ENCODE measurements at places on chromosomes 4 and X.

DNA sequence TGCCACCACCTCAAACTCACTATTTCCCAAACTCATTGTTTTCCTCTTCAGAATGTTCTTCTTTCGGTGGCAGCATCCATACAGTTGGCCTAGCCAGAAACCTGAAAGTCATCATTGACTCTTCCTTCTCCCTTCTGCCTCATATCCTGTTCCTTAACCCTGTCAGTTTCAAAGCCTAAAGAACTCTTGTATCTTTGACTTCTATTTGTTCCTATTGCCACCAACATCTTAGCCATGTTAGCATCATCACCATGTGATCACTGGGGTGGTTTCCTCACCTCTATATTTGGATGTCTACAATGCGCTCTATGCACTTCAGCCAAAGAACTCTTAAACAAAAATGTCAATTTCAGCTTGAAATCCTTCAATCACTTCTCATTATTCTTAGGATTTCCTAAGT, 29.0 kb downstream of the DDX60L start:
- DNase-seq, result no peak

- DNase-seq, result no peak
Measured at GRCh38 chr4:81682492-81682891, 210.8 kb upstream of the RASGEF1B start.

GRCh38 chr4:173534434-173534833, 4.4 kb upstream of the HAND2 start:
- no peak for DNase-seq

DNA sequence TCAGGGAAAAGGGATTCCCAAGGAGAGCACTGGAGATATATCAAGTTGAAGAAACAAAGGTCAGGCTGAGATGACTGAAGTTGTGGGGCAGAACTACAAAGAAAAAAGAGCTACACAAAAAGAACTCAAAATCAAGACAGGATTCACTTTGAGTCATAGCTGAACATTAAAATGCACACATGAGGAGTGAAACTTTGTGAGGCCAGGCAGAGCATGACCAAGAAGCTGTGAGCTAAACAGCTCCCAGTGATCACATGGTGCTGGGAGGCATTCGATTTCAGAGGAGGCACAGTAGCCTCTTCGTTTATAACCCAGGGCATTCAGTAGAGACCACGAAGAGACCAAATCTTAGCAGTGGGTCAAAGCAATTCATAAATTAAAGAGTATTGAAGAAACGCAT, 145.3 kb downstream of the ATRX start:
- DNase-seq, result no peak

- no peak for DNase-seq
Measured at GRCh38 chr4:34880246-34880645, 1364.1 kb downstream of the ARAP2 start.

- no peak for DNase-seq
Measured at GRCh38 chr4:36676139-36677050, 395.0 kb downstream of the DTHD1 start.

- DNase-seq, result no peak
Measured at GRCh38 chr4:139265654-139266053, 14.4 kb downstream of the MGARP start.

GRCh38 chr4:71941001-71941400, 90.8 kb upstream of the NPFFR2 start:
- no peak for DNase-seq

GRCh38 chr4:20086067-20086798, 165.5 kb upstream of the SLIT2 start:
- DNase-seq, result no peak

DNA sequence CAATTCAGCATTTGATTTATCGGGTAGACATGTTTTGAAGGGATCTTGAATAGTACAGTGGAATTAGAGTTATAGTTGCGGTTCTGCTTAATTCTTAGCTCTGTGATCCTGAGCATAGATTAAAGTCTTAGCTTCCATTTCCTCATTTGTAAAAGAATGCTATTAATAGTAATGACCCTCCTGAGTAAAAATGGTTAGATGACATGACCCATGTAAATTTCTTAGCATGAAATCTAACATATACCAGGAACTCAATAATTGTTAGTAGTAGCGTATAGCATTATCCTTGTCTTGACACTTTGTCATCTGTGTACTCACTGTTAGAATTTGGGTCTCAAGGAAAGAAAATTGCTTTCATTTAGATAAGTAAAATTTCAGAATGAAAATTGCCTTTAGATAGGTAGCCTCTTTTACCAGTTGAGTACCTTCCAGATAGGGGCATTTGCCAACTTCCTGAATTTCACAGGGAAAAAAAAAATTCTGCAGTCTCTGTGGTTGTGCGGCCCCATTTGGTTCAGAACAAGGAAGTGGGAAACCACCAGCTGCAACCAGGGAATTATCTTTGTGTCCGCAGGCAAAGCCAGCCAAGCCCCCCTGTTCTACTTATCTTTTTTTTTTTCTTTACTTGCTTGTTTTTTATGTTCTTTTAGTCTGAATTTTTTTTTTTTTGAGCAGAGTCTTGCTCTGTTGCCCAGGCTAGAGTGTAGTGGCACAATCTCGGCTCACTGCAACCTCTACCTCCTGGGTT, 86.9 kb downstream of the TMEM164 start:
- no peak for DNase-seq

- DNase-seq, result no peak
Measured at GRCh38 chr4:158155656-158156356, 17.0 kb downstream of the GASK1B start.

- DNase-seq, result no peak
Measured at GRCh38 chr4:117385526-117385925, 300.1 kb upstream of the TRAM1L1 start.

GRCh38 chrX:118355225-118355920, 9.5 kb downstream of the WDR44 start:
- DNase-seq, result no peak

DNA sequence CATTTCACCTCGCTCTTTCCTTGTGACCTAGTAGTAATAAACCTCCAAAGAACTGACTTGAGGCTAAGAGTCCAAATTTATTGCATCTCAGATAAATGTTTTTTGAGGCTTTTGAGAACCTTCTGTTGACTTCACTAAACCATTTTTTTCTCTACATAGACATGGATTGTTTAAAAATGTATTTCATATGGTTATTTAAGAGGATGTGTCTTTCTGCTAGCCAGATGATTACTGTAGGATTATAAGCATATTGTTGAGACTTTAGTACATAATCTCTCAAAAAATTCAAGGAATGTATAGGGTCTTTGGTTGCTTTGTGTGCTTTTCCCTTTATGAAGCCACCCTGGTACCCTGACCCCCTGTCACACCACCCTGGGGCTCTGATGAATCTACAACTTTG, 44.8 kb downstream of the ATXN3L start:
- DNase-seq, result no peak

GRCh38 chr4:35897808-35898207, 346.5 kb downstream of the ARAP2 start:
- no peak for DNase-seq

GRCh38 chrX:120468071-120468470, 1.0 kb downstream of the LAMP2 start:
- no peak for DNase-seq

DNA sequence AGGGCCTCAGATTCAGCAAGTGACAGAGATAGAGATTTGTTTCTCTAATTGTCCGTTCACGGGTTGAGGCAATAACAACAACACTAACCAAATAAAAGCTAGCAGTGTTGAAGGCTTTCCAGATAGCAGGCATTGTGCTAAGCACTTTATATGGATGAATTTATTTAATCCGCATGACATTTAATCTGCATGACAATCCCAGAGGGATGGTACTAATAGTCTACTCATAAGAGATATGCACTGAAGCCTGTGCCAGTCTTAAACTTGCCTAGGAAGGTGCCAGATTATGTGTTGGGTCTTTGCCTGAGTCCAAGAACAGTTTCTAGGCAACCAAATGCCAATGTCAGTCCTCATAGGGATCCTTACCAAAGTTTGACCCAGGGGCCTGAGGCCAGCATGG, 37.7 kb upstream of the FAT1 start:
- DNase-seq, result no peak

DNA sequence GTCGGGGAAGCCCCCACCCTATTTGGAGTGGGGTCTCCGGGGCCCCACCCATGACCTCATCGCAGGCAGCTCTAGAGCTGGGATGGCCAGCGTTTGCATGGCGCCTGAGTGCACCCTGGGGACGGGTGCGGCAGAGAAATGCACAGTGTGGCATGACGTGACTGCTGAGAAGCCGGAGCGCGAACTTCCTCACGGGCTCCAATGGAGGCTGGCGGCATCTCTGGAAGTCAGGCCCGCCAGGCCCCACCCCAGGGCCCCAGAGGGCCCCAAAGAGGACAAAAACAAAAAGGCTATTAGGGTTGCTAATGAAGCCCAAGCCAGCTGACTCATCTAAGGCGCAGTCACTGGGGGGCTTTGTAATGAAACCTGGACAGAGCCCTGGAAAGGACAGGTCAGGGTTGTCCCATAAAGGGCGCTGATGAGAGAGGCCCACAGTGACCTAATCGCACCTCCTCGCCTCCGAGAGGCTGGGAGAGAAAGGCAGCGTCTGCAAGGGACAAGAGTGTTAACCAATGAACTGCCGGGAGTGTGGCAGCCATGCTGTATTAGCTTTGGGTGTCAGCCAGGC, 86.0 kb upstream of the C1QTNF7 start:
- DNase-seq, result no peak

- DNase-seq, result no peak
Measured at GRCh38 chr4:119858176-119858575, 208.5 kb downstream of the MAD2L1 start.

DNA sequence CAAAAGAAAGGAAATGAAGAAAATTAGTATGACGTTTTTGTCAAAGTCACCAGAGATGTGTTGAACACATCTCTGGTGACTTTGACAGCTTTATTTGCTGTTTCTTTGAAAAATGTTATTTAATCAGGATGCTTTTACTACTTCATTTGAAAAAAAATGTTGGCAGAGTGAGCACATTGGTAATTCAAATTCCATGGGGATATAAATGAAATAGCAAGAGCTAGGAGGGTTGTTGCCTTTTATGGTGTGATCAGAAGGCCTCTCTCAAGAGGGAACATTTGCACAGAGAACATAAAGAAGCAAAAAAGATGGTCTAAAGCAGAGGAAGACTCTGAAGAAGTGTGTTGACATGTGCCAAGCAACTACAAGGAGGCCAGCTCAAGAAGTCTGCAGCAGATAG, 46.6 kb upstream of the CXCL8 start:
- DNase-seq, result no peak

GRCh38 chr4:26762650-26763049, 98.0 kb upstream of the STIM2 start:
- DNase-seq, result no peak

DNA sequence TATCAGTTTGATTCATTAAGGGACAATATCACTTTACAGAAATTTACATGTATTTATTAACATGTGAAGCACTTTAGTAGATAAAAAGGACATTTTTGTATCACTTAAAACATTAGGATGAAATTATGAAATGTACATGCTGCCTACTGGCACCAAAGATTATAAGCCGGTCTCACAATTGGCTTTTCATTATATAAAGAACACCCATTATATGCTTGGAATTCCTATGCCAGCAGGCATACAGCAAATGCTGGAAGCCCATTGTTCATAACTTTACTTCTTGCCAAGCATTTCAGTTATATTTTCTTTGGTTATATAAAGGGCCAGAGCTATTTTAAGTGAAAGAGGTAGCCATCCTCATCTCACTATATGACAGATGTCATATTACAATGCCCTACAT, 145.9 kb downstream of the DMD start:
- no peak for DNase-seq

DNA sequence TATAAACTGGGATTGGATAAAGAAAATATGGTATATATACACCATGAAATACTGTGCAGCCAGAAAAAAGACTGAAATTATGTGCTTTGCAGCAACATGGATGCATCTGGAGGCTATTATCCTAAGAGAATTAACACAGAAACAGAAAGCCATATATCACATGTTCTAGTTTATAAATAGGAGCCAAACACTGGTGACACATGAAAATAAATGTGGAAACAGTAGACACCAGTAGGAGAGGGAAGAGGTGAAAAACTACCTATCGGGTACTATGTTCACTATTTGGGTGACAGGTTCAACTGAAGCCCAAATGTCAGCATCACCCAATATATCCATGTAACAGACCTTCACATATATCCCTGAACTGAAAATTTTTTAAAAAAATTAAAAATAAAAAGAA, 725.1 kb downstream of the C4orf33 start:
- no peak for DNase-seq

DNA sequence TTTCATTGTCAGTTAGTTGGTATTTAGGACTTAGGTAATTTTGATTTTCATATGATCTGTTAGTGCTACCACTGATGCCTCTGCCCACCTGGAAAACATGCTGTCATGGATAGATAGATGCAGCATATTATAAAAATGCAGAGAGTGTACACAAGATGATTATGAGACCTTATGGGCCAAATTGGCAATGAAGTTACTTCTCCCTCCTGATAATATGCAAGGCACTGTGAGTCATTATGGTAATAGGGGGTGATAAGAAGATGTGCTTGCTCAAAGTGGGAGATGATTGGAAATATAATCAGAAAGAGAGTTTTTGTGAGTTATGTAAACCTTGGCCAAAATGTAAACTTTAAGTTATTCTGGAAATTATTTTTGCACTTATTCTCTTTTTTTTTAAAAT, 56.6 kb upstream of the RHOH start:
- DNase-seq, result no peak

- DNase-seq, result no peak
Measured at GRCh38 chr4:49032440-49033161, 46.5 kb downstream of the CWH43 start.

GRCh38 chrX:39157796-39158195, 356.5 kb downstream of the MID1IP1 start:
- DNase-seq, result no peak

DNA sequence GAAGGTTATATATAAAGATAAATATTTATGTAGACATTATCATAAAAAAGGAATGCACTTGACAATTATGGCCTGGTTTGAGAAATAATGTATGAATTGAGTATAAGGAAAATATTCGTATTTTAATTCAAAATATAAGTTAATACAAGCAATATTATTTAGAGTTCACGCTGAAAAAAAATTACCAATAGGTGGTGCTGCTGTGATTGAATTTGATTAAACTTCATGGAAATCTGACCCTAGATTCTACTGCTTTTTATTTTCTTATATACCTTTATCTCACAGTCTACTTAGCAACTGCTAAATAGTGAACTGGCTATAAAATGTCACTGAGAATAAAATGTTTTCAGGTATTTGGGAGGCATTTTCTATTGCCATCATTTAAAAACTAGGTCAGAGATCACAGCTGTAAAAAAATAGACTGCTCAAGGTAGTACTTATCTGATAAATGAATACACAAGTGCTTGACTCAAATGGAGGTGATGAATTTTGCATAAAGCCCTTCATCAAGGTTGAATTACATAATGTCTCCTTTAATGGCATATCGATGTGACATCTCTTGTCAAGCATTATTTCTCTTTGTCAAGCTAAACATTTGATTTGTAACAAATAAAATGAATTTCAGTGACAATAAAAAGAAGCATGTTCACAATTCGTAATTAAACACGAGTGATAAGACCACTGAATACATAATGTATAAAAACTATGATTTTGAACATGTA, 1638.8 kb upstream of the PCDH7 start:
- no peak for DNase-seq

Data from vagina (tissue), 2 donors.